ENCODE measurements at places on chromosomes 1 and 21.
A peak's percentile ranks its signal among the peaks of the same experiment; 100 is the strongest.

DNA sequence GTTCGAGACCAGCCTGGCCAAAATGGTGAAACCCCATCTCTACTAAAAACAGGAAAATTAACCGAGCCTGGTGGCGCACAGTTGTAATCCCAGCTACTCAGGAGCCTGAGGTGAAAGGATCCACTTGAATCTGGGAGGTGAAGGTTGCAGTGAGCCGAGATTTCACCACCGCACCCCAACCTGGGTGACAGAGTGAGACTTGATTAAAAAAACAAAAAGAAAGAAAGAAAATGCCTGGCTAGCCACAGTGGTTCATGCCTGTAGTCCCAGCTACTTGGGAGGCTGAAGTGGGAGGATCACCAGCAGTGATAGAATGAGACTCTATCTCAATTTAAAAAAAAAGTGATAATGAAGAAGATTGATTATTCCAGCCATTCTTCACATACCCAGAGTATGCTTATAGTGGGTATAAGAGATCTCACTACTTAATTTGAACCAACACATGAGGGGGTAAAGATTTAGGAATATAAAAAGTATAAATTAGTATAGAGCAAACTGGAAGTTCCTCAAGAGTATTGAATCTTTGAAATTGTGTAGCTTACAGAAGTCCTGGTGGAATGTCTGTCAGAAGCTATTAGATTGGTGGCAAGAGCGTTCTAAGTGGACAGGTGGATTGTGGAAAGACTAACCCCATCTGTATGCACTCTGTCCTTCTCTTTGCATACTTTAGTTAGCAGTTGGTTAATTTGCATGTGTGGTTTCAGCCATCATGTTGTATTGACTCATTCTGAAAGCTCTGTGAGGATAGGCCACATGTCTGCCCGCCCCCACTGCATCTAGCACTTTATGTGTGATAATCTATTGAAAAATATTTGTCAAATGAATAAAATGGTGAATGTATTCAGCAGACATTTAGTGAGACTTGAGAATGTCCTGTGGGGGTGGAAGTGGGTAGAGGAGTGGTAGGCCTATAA, 25.0 kb downstream of the RLF start:
- peak; percentile 12 for DNase-seq

DNA sequence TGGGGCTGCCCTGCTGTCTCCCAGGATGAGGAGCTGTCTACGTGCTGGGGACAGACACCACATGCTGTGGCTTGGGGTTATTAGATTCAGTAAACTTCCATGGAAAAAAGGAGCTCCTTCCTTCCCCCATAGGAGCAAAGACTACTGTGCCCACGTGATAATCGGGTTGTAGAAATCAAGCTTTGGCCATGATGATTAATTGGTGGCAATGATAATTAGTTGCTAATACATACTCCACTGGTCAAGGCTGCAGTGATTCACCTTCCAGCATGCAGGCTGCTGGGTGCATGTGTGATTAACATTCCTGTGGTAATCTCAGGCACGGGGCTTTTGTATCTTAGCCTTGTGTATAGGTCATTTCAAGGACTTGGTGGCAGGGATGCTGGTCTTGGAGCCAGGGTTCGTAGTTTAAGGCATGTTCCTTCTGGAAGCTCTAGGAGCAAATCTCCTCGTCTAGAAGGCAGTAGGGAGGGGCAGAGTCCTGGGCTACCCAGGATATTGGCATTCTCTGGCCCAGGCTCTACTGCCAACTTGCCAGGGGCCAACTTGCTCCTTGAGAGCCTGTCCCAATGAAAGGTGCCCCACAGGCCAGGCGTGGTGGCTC, 41.4 kb downstream of the TMCO4 start:
- peak; percentile 69 for DNase-seq

- DNase-seq, result no peak
These were observed 97.6 kb downstream of the CC2D1B start for GRCh38 chr1:52268372-52268771.

DNA sequence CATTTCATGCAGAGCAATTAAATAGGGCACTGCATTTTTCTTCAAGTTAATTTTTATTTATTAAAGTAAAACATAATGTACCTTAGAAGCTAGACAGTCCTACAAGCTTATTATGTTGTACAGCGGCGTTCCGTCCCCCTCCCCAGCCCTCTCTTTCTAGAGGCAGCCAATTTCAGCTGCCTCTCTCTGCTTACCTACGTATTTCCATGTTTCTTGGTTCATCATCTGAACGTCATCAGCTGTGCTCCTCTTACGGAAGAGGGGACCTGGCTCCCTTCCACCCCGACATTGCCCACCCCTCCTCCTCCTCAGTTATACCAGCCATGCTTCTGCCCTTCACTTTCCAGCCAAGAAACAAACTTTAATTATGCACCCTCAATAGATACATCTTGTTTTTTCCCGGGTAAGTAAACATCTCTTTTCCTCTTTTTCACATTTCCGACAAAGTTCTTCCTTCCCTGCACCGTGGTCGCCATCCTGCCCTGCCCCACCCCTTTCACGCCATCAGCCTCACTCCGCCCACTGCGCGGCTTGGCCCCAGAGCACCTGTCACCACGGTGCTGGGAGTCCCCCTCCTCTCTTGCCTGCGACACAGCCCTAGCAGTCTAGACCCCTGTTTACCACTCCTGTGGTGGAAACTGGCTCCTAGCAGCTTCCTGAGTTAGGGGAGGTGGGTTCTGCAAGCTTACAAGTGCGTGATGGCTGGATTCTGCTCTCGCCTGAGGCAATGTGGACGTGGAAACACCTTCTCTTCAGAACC, 57.9 kb downstream of the SLC37A1 start:
- no peak for DNase-seq

- no peak for DNase-seq
These were observed 44.8 kb downstream of the CHD1L start for GRCh38 chr1:147287133-147287865.

DNA sequence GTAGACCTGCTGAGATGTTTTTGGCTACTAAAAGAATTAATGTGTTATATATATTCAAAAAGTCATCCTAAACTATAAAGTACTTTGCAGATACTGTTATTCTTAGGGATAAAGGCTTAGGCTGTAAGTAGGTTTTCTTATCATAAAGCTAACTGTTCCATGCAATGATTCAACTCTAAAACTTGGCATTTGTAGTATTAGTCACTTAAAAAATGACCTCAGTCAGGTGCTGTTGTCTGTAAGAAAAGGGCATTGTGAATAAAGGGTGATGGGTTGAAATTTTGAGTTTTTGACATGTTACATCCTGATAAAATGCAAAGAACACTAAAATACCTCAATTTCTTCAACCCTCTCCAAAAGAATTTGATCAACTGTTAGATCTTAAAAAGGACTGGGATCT, 32.9 kb downstream of the ADCY10 start:
- DNase-seq, result no peak

DNA sequence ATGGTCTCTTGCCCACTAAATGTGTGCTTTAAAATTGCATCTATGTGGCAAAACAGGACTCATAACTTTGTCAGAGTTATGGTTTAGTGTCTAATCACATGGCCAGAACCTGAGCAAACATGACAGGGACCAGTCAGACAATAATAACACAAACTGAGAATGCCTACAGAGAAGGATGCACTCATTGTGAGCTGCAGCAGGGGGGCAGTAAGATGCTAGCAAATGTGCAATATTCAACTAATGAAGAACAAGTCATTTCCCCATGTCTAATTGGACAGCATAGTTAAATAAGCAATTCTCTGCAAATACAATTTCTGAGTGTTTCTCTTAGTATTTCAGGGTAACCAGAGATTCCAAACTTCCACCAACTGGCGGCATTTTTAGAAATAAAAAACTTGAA, 30.8 kb downstream of the SPAG17 start:
- peak; percentile 5 for DNase-seq

- DNase-seq, result no peak
These were observed 45.9 kb downstream of the SYT6 start for GRCh38 chr1:114107474-114108435.

GRCh38 chr1:93483606-93484005, 35.7 kb downstream of the FNBP1L start:
- DNase-seq, result no peak

DNA sequence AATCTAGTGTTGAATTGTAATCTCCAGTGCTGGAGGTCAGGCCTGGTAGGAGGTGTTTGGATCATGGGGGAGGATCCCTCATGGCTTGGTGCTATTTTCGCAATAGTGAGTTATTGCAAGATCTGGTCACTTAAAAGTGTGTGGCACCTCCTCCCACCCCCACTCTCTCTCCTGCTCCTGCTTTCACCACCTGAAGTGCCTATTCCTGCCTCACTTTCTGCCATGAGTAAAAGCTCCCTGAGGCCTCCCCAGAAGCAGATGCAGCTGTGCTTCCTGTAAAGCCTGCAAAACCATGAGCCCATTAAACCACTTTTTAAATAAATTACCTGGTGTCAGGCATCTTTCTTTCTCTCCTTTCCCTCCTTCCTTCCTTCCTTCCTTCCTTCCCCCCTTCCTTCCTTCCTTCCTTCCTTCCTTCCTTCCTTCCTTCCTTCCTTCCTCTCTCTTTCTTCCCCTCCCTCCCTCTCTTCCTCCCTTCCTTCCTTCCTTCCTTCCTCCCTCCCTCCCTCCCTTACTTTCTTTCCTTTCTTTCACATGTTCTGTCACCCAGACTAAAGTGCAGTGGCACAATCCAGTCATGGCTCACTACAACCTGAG, 172.4 kb downstream of the C1orf21 start:
- DNase-seq, result no peak

- no peak for DNase-seq
These were observed 1.5 kb downstream of the TMEM63A start for GRCh38 chr1:225880636-225881035.

GRCh38 chr1:6105763-6106162, 60.1 kb downstream of the KCNAB2 start:
- DNase-seq, result no peak

DNA sequence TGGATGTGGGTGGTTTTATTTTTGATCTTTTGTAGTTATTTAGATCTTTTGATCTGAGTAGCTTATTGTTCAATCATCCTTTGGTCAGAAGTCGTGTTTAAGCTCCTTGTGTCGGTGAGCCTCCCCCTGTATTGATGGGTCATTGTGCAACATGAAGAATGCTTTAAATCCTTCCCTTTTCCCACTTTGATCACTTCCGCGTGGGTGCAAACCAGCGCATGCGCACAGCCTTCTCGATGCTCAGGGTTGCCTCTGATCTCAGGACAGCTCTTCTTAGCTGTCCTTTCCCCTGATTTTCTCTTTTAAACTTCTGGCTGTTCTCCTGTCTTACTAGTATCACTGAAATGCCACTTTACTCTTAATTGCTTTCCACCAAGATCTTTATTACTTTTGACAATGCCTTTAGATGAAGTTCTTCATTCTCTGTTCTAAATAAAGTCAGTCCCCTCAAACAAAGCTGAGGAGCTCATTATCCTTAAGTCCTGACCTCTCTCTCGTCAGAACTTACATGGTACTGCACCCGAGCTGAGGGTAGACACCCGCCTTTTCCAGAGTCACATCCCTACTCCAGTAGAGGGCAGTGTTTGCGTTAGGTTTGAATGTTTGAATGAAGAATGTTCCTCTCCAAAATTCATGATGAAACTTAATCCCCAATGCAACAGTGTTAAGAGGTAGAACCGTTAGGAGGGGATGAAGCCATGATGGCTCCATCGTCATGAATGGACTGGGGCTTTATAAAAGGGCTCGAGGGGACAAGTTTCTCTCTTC, 547.9 kb upstream of the TMPRSS15 start:
- DNase-seq, result no peak

DNA sequence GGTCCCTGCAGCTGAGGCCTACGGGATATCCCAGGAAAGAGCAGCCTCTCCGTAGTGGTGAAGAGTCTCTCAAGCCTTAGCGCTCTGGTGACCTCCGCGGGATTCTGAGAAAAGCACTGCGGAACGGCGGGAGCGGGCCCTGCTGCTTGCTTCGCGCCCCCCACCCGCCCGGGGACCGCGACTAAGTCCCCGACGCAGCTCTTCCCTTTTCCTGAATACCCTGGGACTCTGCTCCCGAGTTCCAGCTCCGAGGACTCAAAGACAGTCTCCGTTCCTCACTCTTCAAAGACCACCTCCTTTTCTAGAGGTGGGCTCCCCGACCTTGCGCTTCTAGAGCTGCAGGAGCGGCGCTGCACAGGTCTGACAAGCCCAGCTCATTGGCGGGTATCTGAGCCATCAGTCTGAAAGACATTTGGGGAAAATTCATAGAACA, 3.6 kb upstream of the PRRX1 start:
- DNase-seq, result no peak

DNA sequence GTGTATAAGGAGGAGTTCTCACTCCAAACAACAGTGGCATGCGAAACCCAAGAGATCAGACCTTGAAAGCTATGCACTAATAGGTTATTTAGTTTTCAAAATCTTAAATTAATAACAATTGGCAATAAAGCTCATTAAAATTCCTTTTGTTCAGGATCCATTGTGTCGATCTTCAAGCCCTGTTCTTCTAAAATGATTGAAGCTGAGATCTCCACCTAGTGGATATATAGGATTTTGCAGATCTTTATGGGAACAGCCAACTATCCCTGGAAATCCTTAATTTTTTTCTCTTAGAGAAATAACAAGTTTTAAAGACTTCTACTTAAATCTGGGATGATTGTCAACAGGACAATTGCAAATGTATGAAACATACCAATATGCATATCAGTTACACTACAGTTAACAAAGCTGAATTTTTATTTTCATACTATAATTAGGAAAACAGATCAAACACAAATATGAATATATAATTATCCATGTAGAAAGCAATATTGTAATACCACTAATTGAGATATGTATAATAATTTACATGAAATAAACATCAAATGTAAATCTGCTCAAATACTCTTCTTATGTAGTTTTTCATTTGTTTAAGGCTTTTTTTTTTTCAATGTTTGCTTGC, 43.3 kb downstream of the LRRC53 start:
- DNase-seq, result peak; percentile 36

DNA sequence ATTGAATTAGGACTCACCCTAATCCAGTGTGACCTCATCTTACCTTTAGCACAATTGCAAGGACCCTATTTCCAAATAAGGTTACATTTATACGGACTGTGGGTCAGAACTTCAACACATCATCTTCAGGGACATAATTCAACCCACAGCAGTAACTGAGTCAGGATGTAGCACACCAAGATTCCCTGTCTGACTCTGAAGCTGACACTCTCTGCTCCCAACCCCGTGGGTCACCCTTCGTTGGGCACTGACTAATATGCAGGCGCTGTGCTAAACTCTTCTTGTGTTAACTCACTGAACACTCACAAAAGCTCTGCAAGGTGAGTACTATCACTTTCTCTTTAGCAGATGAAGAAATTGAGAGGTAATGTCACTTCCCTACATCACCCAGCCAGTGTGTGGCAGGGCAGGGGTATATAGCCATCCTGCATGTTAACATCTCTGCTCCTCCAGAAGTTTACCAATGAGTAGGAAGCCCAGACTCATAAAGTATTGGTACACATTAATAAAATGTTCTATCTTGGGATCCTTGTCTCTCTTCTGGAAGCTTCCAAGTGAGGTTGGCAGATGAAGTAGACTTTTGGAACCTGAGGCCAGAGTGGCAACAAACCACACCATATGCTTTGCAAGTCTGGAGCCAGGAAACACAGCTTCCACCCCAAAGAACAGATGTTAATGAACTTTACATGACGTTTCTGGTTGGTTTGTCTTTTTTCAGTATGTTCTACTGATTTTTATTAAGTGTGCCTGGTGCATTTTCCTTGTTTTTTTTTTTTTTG, 139.2 kb upstream of the KLHDC7A start:
- DNase-seq, result no peak

All from fibroblast of villous mesenchyme (primary cell).